ENCODE measurements at places on chromosomes 4 and X. TPM values are rescaled to one million over a fixed set of nuclear protein-coding genes. Genes with fewer than 3 reads are reported as not detected.

DNA sequence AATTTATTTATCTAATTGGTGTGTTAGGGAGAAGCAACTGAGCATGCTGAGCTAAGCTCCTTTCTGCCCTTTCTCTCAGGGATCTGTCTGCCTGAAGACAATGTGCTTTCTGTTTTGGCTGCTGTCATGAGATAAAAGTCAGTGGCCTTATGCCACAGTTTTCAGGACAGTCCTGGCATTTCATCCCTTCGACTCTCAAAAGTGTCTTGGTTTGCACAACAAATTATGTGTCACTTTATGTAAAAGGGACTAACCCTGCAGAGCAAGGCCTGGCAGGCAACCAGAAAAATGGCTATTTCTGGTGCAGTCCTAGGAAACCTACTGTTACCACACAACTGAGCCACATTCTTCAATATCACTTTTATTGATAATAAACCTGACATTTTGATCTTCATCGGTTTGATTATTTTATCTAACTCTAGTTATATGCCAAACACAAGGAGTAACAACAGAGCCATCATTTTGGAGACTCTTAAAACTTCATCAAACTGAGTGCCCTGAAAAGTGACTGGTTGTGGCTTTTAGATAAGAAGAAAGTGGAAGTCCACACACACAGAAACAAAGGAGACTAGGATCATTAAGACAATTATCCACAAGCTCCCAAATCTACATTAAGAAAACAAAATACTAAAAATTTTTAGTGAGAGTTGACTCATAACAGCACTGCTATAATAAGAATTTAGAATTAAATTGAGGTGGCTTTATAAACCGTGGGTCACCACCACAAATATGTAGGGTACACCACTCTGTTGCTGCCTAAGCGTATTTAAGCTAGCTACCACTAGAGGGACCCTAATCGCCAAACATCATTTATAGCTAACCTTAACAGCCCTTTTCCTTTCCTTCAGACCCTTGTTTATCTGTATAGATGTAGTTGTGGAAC, 95.9 kb upstream of the PTPN13 start:
- DNase-seq: peak; percentile 77

Gene GLA
- total RNA-seq: 81.1 TPM

GRCh38 chr4:126247409-126247808, 932.7 kb downstream of the FAT4 start:
- DNase-seq: no peak

- DNase-seq: no peak
Measured at GRCh38 chrX:137101273-137101990, 67.6 kb upstream of the GPR101 start.

- DNase-seq: peak; percentile 61
Measured at GRCh38 chr4:23384741-23385140, 505.1 kb downstream of the PPARGC1A start.

DNA sequence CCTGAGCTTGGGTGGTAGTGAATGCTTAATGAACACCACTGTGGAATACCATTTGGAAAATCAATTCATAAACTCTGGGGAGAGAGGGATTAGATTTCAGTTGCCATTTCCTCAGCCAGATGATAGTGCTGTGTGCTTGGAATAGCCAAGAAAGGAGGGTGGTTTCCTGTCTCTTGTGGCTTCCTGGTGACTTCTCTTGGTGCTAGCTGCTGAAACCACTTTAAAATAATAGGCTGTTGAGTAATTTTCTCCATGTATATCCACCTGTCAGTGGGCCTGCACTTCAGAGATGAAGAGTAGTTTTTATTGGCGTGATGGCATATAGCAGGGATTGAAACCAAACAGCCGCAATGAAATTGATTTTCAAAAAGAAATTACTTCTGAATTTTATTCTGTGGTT, 11.8 kb downstream of the EDA start:
- no peak for DNase-seq

Gene NUDT10
- 0.20 TPM for total RNA-seq

All from renal cortical epithelial cell (primary cell).